Stimulated activated CD8-positive, alpha-beta memory T cell treated with anti-CD3 and anti-CD28 coated beads, Interleukin-2, amount 100 ng/mL, for 1 hour (primary cell): ENCODE measurements at places on chromosomes 11 and 22.

GRCh38 chr11:94184846-94185245, 56.2 kb downstream of the PANX1 start:
- DNase-seq, result no peak

DNA sequence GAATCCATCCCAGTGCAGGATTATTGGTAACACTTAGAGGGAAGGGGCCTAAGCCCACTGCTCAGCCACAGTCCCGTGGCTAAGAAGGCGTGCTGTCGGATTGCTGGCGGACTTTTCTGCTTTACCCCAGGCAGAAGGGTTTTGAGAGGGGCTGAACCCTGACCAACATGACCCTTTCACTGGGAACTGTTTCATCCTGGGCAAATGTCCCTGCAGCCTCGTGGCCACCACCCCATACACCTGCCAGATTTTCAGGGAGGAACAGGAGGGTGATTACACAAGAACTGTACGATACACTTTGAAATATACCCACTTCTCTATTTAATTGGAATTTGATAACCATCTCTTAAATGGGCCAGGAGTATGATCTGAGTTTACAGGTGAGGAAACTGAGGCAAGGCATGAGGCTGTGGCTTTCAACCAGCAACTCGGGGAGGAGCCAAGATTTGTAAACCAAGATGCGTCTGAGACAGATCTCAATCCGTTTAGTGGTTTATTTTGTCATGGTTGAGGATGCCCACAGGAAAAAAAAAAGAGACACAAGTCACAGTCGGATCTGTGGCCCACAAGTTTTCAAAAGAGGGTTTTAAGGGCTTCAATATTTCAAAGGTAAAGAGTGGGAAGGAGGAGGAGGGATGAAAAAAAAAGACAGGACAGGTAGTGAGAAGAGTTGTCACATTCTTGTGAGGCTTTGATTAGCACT, 6.1 kb upstream of the APOL3 start:
- no peak for DNase-seq

GRCh38 chr11:1628506-1629325, 859 bp upstream of the KRTAP5-5 start:
- DNase-seq, result peak; percentile 40

- DNase-seq, result no peak
Observed at GRCh38 chr11:67680696-67681470, 6.5 kb upstream of the ALDH3B2 start.

DNA sequence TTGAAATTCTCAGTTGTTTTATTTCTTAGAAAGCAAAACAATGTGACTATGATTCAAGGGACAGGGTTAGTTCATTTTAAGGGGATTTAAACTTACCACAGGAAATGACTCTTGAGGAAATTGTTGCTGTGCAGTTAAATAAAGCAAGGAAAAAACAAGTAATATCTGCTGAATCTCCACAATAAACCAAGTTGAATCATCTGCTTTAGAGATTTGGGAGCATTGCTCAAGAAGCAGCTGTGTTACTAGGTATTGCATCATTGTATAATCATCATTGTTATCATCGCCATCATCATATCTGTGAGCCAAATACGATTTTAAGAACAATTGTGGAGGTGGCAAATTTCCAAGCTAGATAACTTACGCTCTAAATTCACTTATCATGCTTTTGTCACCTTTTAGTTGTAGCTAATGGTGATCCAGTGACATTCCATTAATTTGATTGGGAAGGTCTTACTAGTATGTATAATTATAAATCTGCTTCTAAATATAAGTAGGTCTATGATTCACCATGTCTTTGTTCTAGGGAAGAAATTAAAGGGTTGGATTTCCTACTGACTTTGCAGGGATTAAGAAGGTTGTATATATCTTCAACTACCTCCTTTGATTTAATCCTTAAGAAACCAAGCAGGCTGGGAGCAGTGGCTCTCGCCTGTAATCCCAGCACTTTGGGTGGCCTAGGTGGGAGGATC, 19.9 kb downstream of the MMP10 start:
- no peak for DNase-seq

DNA sequence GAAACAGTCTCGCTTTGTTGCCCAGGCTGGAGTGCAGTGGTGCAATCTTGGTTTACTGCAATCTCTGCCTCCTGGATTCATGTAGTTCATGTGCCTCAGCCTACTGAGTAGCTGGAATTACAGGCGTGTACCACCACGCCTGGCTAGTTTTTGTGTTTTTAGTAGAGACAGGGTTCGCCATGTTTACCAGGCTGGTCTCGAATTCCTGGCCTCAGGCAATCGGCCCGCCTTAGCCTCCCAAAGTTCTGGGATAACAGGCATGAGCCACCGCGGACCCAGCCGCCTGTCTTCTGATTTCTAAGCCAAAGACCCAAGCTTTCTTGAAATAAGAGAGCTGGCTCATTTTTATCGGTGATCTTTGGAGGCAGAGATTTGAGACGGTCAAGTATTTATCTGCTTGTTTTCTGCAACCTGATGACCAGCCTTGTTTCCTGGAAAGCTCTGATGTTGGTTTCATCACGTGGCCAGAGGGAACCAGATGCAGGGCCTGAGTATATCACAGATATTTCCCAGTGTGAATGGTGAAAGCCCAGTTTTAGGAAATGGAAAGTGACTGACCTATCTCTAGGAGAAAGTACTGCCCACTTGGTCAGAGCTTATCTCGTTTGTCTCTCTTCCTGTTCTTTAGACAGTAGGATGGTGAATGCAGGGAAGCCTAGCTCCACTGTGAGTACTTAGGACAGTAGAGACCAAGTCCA, 5.7 kb upstream of the SIDT2 start:
- no peak for DNase-seq

- DNase-seq, result no peak
Observed at GRCh38 chr11:26578998-26579661, 7.1 kb upstream of the MUC15 start.

DNA sequence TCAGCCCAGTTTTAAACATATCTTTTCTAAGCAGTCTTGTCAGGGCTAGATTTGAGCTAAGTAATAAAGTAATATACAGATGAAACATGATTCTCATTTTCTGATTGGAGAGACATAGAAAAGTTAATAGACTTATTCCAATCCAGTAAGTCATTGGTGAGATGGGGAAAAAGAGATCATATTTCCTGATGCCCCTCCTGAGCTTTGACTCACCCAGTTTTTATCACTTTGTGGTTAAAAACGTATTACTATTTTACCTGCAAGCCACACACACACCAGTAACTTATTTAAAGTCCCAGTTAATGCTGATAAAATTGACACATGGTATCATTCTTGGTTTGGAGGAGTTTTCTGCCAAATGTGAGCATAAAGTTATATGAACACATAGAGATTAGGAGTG, 306.8 kb downstream of the CADM1 start:
- DNase-seq, result no peak

- DNase-seq, result no peak
Observed at GRCh38 chr11:17683377-17684161, 35.8 kb upstream of the MYOD1 start.

DNA sequence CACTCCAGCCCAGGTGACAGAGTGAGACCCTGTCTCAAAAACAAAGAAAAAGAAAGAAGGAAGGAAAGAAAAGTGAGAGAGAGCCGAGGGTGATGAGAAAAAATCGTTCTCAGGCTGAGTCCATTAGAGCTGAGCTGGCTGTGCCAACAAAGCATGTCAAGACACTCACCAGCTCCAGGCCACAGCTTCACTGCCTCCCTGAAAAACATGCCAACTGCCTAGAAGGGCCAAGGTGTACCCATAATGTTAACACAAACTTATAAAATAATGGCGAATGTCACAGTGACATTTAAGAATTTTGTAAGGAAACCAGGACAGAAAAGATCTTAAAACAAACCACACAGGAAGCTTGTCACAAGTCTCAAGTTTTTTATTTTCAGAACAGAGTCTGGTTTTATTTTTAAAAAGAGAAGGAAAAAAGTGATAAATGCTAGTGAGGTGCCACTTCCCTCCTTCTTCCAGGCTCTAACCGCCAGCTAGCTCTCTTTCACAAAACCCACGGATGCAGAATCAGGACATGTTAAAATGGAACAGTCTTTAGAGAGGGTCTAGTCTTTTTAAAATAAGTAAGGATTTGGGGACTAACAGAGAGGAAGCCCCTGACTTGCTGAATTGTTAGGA, 5.1 kb downstream of the TMEM121B start:
- no peak for DNase-seq

DNA sequence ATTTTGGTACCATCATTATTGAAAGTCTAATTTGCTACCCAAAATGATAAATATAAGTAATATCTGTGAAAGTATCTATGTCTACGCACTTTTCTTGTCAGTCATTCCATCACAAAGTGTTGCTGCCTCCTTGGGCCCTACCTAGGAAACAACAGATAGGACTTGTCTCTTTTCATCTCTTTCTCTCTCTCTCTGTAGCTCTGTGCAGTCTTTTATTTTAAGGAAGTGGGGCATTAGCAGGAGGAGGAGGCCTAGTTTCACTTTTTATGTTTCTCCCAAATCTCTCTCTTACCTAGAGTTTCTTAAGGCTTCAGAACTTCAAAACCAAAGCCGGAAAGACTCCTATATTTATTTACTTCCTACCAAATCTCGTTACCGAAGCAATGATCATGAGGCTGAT, 354.8 kb upstream of the LUZP2 start:
- no peak for DNase-seq

GRCh38 chr22:49158741-49159564, 668.7 kb downstream of the BRD1 start:
- DNase-seq, result no peak
